CD14-positive monocyte (primary cell): ENCODE measurements at places on chromosomes 16 and 17.

GRCh38 chr16:53546988-53547391 is 44.0 kb upstream of the AKTIP start:
- DNase-seq: no peak

- DNase-seq: no peak
Measured at GRCh38 chr17:41787021-41787418, 509 bp upstream of the JUP start.

DNA sequence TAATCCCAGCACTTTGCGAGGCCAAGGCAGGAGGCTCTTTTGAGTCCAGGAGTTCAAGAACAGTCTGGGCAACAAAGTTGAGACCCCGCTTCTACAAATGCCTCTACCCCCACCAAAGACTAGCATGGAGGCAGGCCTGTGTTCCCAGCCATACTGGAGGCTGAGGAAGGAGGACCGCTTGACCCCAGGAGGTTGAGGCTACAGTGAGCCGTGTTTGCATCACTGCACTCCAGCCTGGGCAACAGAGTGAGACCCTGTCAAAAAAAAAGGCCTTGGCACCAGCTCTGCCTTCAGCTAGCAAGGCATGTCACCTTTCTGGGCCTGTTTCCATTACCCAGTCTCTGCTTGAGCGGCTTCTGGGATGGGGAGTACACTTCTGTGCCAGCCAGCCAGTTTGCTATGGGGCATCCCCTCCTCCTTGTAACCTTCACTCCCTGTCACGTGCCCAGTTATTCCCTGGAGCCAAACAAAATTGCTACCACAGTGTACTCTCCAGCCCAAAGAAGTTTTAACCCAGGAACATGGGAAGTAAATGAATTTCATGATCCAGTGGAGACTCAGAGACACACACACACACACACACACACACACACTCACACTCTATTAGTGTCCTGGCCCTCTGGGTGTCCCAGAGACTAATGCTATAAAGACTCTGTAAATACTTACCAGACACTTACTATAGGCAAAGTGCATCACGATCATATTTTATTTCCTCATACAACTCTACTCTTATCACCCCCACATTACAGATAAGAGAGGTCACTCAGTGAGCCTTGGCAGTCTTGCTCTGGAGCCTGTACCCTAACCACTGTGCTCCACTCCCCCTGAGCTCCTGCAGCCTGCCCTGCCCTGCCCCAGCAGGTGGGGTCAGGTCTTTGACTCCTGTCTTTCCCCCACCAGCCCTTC is 2.5 kb downstream of the CISD3 start:
- DNase-seq: no peak

DNA sequence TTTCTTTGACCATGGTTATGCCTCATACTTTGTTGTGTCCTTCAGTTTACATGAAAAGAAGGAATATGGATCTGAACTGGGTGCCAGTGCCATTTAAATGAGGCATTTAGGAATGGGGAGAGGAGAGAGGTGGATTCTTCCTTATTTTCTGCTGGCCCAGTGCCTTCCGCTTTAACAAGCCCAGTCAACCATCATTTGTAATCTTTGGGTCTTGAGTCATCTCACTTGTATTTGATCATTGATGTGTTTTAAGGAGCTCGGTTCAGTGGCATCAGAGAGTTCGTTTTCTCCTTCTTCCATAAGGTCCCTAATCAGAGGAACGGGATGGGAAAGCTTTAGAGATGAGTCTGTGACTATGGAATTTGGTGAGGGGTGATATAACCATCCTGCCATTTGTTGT is 334.9 kb downstream of the WWOX start:
- DNase-seq: no peak

GRCh38 chr17:40265337-40265736 is 22.3 kb upstream of the CDC6 start:
- DNase-seq: no peak
